ENCODE measurements at places on chromosomes 4 and X. TPM values are rescaled to one million over a fixed set of nuclear protein-coding genes. Genes with fewer than 3 reads are reported as not detected.
A peak's percentile ranks its signal among the peaks of the same experiment; 100 is the strongest.

Gene RIPPLY1
- total RNA-seq, result not detected

Gene FBXL5
- 53.1 TPM for total RNA-seq

DNA sequence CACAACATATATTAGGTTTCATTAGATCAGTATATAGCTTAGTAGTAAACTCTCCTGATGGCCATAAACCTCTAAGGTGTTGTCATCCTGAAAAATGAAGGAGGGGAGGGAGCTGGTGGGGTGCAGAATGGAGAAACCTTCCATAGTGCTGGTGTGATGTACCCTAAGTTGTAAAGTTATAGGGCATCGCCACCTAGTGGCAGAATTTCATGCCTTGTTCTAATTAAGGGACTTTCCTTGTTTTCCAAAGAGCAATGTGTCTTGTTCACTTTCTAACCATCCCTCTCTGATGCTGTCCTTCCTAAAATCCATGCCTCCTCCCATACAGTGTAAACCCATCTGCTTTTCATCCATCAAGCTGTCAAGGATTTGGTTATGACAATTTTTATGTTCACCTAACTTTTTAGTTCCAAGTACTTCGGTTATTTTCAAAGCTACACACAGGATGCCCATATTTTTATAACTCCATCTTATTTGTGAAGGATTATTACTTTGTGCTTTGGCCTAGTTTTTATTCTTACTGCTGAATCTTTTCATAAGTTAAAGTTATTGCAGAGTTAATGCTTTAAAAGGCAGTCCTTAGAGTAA is 4.5 kb downstream of the NBDY start:
- no peak for DNase-seq
- peaks cover 5% of the 10 kb centered on the region for H3K36me3 ChIP-seq
- H3K27me3 ChIP-seq, result no peaks in the 10 kb centered on the region
- H3K27ac ChIP-seq, result no peak overlapping the region

- no peak overlapping the region for H3K4me3 ChIP-seq
- no peak for DNase-seq
- no peak overlapping the region for H3K27ac ChIP-seq
- H3K4me1 ChIP-seq, result peaks cover 9% of the 10 kb centered on the region
Measured at GRCh38 chr4:177473991-177474390, 31.8 kb upstream of the AGA start.

- H3K27me3 ChIP-seq, result peaks cover 2% of the 10 kb centered on the region
- no peak for DNase-seq
- no peaks in the 10 kb centered on the region for H3K4me1 ChIP-seq
- no peak overlapping the region for H3K27ac ChIP-seq
Measured at GRCh38 chr4:100017637-100018310, 67.7 kb upstream of the H2AZ1 start.

- H3K4me3 ChIP-seq, result no peak overlapping the region
- peaks cover 7% of the 10 kb centered on the region for H3K4me1 ChIP-seq
- no peak for DNase-seq
- peaks cover 5% of the 10 kb centered on the region for H3K36me3 ChIP-seq
Measured at GRCh38 chrX:28787206-28787605, 200.0 kb downstream of the IL1RAPL1 start.

DNA sequence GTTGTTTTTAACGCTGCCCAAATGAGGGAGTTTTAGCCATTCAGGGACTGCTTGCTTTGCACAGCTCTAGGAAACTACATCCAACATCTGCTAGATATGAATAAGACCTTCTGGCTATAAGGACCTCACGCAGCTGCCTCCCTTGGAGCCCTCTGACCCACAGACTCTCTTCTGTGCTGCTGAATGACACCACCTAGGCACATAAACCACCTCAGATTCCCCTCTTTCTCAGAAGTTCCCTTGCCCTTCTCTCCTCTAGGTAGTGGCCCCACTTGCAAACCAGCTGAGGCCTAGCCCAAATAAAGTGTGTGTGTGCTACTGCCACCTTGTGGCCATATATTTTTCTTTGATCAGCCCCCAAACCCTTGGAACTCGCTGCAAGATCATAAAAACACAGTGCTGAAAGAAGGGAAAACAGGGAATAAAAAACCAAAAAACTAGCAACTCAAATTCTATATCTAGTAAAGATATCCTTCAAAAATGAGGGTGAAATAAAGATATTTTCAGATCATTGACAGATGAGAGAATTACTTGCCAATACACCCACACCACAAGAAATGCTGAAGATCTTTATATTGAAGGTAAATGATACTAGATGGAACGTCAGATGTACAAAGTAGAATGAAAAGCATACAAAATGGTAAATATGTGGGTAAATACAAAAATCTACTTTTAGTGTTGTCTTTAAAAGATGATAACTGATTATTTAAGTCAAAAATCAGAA is 265.9 kb downstream of the ADAMTS3 start:
- H3K4me1 ChIP-seq, result no peaks in the 10 kb centered on the region
- DNase-seq, result no peak
- no peak overlapping the region for H3K27ac ChIP-seq
- no peak overlapping the region for H3K4me3 ChIP-seq
- H3K36me3 ChIP-seq, result no peaks in the 10 kb centered on the region

DNA sequence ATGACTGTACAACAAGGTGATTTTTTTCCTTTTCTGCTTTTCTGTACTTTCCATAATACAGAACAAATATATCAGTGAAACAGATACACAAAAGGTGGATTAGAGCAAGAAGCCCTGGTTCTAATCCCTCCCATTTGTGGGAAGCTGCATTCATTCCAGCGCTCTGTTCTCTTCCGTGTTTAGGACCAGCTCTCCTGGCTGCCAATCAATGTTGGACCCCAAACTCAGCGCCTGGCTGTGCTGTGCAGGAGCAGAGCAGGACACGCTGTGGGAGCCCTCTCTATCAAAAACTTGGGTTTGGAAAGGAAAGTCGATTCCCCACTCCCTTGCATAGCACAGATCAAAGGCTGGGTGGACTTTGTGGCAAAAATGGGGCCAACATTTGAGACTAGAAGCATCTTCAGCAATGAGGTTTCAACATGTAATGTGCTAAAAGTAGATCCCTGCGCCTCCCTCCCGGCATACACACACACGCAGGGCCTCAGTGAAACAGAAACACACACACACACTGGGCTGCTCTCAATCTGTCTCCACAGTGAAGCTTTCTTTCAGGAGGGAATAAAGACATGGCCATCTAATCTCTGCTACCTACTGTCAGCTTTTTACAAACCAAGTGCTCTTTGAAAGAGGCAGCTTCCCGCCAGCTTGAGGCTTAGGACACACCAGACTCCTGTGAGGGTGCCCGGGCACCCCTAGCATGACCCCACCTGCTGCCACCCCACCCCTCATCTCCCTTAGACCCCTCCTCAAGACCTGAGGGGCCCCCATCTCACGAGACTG is 12.2 kb downstream of the WDR1 start:
- no peak for DNase-seq
- peaks cover 35% of the 10 kb centered on the region for H3K4me1 ChIP-seq
- H3K27me3 ChIP-seq, result no peaks in the 10 kb centered on the region
- H3K36me3 ChIP-seq, result peaks cover 23% of the 10 kb centered on the region
- peak overlapping the region; percentile 56 for H3K27ac ChIP-seq

- H3K36me3 ChIP-seq, result no peaks in the 10 kb centered on the region
- no peak overlapping the region for H3K4me3 ChIP-seq
- DNase-seq, result no peak
- no peak overlapping the region for H3K27ac ChIP-seq
- H3K4me1 ChIP-seq, result peaks cover 10% of the 10 kb centered on the region
Measured at GRCh38 chr4:155543126-155543765, 123.4 kb upstream of the GUCY1A1 start.

DNA sequence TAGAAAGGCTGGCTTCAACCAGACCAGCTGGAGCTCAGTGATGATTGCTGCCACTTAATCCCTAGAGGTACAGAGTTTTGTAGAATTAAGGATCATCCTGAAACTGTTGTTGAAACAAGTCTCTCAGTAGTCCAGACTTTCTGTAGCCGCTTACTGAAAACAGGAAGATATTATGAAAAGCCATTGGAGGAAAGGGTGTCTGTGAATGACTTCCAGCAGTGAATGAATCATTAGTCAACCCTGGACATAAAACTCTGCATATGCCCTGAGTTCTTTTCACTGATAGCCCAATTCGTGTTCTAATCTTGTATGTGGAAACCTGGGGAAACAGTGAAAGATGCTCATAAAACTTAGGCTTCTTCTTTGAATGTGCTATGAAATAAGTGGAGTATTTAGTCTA is 14.8 kb downstream of the HOPX start:
- DNase-seq, result no peak
- H3K36me3 ChIP-seq, result no peaks in the 10 kb centered on the region
- H3K27ac ChIP-seq, result no peak overlapping the region
- H3K4me1 ChIP-seq, result no peaks in the 10 kb centered on the region
- peaks cover 57% of the 10 kb centered on the region for H3K27me3 ChIP-seq

All from mesothelial cell of epicardium (in vitro differentiated cells).